ENCODE measurements at places on chromosomes 12 and 14. TPM values are rescaled to one million over a fixed set of nuclear protein-coding genes. Genes with fewer than 3 reads are reported as not detected.

CMKLR1 gene
- total RNA-seq, result under 0.01 TPM

CCDC91 gene
- total RNA-seq, result 8.8 TPM

PRH2 gene
- 0.65 TPM for total RNA-seq

PSMB11 gene
- not detected for total RNA-seq

CKAP4 gene
- 148 TPM for total RNA-seq

C1QL4 gene
- total RNA-seq, result not detected

NDUFA9 gene
- total RNA-seq, result 98.1 TPM

ASCL1 gene
- not detected for total RNA-seq

INHBC gene
- not detected for total RNA-seq

ANKRD9 gene
- 14.5 TPM for total RNA-seq

CELA1 gene
- total RNA-seq, result not detected

MEG3 gene
- 11.0 TPM for total RNA-seq

FAM181A gene
- not detected for total RNA-seq

TDRD9 gene
- 1.2 TPM for total RNA-seq

OVCH1 gene
- total RNA-seq, result not detected

RPAP3 gene
- 18.2 TPM for total RNA-seq

PZP gene
- 0.98 TPM for total RNA-seq

FAM222A gene
- 0.65 TPM for total RNA-seq

SIX6 gene
- total RNA-seq, result not detected

STYX gene
- total RNA-seq, result 41.6 TPM

SLC25A47 gene
- 0.33 TPM for total RNA-seq

SERPINA12 gene
- total RNA-seq, result not detected

CACNA2D4 gene
- total RNA-seq, result 0.65 TPM

NUBPL gene
- 6.9 TPM for total RNA-seq

TMEM121 gene
- 5.6 TPM for total RNA-seq

PXN gene
- 184 TPM for total RNA-seq

RNASE4 gene
- 20.9 TPM for total RNA-seq

Measured in vein endothelial cell (primary cell).